Temporal lobe (tissue), 4 donors: ENCODE measurements at places on chromosomes 4 and X. TPM values are rescaled to one million over a fixed set of nuclear protein-coding genes. Genes with fewer than 3 reads are reported as not detected.

DDX60 gene
- 3.9 TPM for total RNA-seq

AKAP14 gene
- total RNA-seq: not detected

THAP9 gene
- total RNA-seq: 13.3 TPM

USP17L13 gene
- total RNA-seq: not detected

ESX1 gene
- total RNA-seq: not detected

TGIF2LX gene
- total RNA-seq: not detected

FGFBP1 gene
- not detected for total RNA-seq

NLRP2B gene
- 0.25 TPM for total RNA-seq

ASB12 gene
- 0.25 TPM for total RNA-seq

LEF1 gene
- 7.1 TPM for total RNA-seq

JADE3 gene
- 8.6 TPM for total RNA-seq

CLGN gene
- total RNA-seq: 4.2 TPM

ITIH6 gene
- not detected for total RNA-seq

ENAM gene
- total RNA-seq: not detected

CT83 gene
- total RNA-seq: not detected
